Fibroblast of upper back skin (primary cell): ENCODE measurements at places on chromosomes 3 and 15.

GRCh38 chr3:32816439-32817256 is 1.1 kb upstream of the TRIM71 start:
- DNase-seq: no peak

DNA sequence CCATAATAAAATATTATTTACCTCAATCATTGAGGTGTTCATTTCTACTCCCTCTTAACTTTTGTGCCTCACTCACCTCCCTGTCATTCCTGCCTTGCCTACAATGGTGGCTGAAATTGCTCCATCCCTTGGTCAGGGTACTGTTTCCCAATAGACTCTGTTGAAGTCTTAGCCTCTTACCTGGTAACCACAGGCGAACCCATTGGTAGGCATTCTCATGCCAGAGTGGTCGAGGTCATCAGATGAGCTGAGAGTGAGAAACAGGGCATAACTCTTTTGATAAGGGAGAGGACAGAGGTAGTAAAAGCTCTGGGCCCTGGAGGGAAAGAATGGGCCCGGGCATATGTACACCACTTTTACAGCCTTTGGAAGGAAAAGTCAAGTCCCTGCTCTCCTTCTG is 265.6 kb downstream of the ARRDC4 start:
- DNase-seq: no peak

GRCh38 chr15:65914386-65914785 is 45.1 kb downstream of the RAB11A start:
- no peak for DNase-seq

DNA sequence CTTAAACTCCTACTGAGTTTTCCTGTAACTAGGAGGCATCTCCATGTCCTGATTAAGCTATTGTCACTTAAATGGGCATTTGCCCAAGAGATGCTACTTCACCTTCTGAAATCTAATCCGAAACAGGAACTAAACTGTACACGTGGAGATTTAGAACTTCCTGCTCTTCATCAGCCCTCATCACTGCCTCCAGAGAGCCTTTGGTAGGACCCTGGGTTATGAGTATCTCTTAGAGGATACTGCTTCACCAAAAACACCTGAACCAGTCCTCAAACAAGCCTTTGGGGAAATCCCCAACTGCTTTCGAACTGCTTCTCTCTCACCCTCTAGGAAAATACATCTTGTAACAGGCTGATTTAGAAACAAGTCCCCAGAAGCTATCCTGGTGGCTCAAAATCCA is 320.3 kb downstream of the GAP43 start:
- no peak for DNase-seq

DNA sequence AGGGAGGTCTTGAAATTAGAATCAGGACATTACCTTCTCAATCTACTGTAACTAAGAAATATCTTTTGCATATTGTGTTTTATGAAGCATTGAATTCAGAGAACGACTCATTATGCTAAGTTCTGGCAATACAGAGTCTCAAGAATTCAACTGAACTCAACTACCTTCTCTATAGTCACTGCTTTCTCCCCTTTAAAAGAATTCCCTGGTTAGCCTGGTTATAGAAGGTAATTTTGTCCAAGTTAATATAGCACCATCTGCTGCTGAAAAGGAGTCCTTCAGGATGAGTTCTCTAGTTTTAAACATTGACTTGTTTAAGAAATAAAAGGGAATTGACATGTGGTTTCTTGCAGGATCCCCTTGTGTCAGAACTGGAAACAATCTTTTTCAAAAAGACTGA is 60.2 kb downstream of the IL16 start:
- peak; percentile 72 for DNase-seq

DNA sequence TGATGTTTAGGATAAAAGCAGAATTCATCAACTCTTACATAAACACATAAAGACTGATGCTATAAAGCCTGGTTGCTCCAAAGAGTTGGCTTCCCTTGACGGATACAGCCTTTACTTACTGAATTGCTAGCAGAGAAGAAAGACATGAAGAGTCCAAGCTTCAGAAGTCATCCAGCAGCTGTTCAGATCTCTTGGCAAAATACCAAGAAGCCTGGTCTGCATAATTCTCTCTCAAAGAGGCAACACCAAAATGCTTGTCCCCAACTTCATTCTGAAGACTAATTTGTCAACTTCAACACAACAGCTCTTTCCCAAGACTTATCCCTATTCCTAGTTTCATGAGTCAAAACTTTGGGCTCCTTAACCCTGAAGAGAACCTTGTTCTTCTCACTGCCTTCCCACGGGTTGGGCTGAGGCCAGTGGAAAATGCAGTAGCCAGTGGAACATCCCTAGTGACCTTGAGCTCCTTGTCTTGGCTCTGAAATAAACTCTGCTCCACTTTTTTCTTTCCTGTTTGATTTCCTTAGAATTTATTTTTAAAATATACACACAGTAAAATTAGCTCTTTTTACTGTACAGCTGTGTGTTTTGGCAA is 119.2 kb upstream of the THBS1 start:
- DNase-seq: no peak

DNA sequence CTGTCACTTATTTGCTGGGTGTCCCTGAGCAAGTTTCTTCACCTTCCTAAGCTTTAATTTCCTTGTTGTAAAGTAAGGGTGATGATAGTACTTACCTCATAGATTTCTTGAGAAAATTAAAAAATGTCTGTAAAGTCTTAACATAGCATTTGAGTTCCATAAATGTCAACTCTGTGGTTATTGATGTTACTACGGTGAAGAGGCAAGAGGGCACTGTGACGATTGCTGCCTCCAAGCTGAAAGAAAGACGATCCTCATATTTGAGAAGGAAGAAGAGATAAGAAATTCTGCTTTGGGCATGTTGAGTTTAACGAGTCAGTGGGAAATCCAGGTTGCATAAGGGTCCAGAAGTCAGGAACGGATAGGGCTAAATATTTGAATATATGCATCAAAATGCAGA is 240.8 kb upstream of the ZPLD1 start:
- DNase-seq: no peak

DNA sequence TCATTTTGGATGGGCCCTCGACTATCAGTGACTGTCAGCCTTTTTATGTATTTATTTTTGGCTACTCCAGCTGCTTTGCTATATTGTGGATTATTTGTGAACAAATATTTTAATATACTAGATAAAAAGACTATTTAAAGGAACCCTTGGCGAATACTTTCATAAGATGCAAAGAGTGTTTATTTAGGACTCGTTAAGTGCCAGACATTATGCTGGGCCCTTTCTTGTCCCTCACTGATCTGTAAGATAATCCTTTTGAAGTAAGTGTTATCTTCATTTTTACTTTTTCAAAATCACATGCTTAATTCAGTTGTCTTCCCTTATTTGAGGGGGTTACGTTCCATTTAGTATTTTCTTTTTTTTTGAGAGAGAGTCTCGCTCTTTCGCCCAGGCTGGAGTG is 376.8 kb upstream of the C2CD4B start:
- DNase-seq: no peak

DNA sequence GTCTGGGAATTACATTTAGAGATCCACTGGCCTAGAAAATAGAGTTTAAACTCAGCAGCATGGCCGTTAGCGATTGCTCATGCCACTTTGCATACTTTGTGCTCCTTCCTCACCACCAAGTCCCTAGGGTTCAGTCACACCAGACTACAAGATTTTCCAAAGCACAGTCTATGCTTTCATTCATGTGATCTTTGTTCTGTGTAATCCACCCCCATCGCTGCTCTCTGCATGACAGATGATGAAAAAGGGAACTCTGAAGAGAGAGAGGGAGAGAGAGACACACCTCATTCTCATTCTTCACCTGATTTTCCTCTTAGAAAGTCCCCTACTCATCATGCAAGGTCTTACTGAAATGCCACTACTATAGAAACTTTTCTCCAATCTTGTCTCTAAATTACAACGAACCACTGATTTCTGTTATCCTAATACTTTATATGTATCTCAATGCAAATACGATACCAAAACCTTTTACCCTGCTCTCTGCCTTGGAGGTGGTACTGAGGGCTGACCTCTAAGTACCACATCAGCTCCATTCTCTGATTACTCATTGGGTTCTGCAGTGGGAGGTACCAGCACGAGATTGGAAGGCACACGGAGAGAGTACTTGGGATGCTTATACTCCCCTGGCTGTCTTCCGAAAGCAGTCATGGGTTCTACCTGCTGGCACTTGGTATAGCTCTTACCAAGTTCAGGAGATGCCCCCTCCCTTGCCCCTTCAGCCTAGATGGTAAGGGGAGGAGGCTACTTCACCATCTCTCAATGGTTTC is 1.1 kb upstream of the PARP15 start:
- DNase-seq: no peak

GRCh38 chr3:125594581-125595011 is 701 bp downstream of the OSBPL11 start:
- no peak for DNase-seq

DNA sequence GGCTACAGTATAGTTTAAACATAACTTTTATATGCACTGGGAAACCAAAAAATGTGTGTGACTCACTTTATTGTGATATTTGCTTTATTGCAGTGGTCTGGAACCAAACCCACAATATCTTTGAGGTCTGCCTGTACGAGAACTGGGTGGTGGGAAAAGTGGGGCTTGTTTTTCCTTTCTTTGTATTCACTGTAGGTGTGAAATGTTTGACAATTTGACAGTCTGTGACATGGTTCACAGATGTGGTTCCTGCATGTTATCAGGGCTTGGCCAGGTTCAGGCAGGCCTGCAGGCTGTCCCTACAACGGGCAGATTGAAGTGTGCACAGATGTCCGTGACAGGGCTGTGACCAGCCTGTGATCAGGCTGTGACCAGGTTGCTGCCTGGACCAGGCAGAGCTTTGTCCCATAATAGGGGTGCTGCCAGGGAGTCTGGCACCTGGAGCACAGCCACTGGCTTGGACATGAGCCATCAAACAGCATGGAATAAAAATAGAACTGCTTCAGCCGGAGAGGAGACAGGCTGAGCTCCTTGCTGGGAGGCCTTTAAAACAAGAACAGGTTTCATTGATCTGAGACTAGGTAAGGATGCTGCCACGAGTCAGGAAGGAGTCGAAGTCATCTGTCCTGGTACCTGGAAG is 61.0 kb downstream of the KLF13 start:
- DNase-seq: peak; percentile 62

- no peak for DNase-seq
Observed at GRCh38 chr3:54949491-54950044, 21.7 kb upstream of the LRTM1 start.

DNA sequence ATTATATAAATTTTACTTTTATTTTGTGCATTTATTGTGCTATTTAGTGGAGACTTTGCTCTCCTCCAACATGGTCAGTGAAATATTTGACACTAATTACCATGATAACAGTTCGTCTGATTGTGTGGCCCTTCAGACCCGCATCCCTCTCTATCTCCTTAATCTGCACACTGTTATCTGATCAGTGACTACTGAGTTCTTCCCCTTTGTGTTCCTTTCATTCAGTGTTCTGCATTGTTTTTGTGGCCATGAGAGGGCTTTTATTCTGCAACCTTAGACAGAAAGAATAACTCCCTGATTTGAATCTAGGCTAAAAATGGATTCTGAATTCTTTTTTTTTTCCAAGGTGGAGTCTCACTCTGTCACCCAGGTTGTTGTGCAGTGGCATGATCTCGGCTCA is 11.9 kb upstream of the FMN1 start:
- DNase-seq: no peak

DNA sequence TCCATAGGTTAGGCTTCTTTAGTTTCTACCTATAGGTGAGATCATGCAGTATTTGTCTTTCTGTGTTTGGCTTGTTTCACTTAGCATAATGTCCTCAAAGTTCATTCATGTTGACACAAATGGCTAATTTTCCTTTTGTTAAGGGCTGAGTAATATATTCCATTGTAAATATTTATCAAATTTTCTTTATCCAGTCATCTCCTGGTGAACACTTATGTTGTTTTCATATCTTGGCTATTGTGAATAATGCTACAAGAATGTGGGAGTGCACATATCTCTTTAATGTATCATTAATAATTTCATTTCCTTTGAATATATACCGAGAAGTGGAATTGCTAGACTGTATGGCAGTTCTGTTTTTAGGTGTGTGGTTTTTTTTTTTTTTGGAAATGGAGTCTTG is 250.9 kb upstream of the SEMA6D start:
- DNase-seq: peak; percentile 83

DNA sequence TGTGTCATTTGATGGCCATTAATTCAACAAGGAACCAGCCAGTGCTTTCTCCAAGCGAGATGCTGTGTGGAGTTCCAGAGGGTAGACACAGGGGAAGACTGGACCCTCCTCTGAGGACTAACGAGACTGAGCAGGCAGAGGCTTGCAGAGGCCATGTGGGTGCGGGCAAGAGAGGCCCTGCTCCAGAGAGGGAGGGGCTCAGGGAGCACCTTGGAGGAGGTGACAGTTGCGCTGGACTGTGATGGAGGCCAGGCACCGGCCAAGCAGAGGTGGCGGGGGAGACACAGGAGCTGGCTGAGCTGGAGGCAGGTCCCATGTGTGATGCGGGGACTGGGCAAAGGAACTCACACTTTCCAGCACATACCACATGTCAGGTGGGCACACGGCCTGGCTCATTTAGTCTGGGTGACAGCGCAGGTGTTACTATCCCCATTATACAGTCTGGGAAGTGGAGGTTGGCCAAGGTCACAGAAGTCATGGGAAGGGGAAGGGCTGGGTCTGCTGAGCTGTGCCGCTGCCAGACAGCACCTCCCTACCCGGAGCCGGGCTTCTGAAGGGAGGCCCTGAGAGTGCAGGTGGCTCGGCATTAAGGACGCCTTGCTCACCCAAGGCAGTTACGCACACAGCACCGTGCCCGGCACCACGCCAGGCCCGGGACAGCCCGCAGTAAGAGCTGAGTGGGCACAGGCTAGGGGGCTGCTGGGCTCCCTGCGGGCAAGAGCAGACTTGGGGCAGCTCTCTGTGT is 3.7 kb downstream of the MELTF start:
- DNase-seq: no peak

GRCh38 chr3:171933441-171933840 is 90.3 kb downstream of the TMEM212 start:
- no peak for DNase-seq

DNA sequence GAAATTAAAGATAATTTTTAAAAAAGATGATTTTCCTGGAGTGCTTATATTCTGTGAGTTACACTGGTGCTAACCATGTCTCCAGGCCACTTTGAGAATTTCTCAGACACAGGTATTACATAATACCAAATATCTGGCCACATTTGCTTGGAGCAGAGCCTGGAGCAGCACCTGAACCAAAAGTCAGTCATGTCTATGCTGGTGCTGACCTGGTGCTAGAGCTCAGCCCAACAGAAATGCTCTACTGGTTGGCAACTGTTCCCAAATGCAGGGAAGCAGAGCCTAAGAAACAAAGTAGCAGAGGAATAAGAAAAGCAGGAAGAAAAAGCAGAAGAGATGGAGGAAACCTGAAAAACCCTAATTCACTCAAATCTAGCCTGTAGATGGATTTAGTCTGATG is 135.7 kb upstream of the SLC7A14 start:
- DNase-seq: no peak
